ENCODE measurements at places on chromosomes 3 and 15. TPM values are rescaled to one million over a fixed set of nuclear protein-coding genes. Genes with fewer than 3 reads are reported as not detected.

ETV5 gene
- 14.2 TPM for total RNA-seq

ATP8B4 gene
- total RNA-seq, result 0.56 TPM

TSC22D2 gene
- 10.5 TPM for total RNA-seq

SCN11A gene
- total RNA-seq, result not detected

GDPGP1 gene
- total RNA-seq, result 3.4 TPM

SNX4 gene
- total RNA-seq, result 23.1 TPM

KBTBD12 gene
- not detected for total RNA-seq

CCDC13 gene
- total RNA-seq, result 0.35 TPM

TEX55 gene
- total RNA-seq, result not detected

SCG5 gene
- 1.3 TPM for total RNA-seq

DAZL gene
- not detected for total RNA-seq

SEC22C gene
- total RNA-seq, result 39.2 TPM

MYD88 gene
- total RNA-seq, result 38.5 TPM

FETUB gene
- total RNA-seq, result 2.8 TPM

All from airway epithelial cell (primary cell).